Renal cortex interstitium (tissue), 15 donors: ENCODE measurements at places on chromosomes 3 and 15.

DNA sequence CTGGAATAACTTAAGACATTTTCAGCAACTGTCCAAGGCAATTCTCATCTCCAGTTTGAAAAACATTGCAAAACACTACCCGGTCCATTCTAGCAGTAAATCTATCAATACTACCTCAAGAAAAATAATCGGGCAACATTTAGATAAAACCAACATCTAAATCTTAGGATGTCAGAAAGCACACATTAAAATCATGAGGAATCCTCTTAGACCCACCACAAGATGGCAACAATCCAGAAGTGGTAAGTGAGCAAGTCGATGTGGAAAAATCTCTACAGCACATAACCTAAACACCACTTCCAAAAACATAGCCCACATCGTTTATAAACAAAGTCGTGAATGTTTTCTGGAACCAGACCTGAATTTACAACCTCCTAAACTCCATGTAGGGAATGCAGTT, 5.7 kb downstream of the PLCH1 start:
- DNase-seq = no peak

- DNase-seq = no peak
Observed at GRCh38 chr3:62500556-62501288, 127.4 kb upstream of the FEZF2 start.

DNA sequence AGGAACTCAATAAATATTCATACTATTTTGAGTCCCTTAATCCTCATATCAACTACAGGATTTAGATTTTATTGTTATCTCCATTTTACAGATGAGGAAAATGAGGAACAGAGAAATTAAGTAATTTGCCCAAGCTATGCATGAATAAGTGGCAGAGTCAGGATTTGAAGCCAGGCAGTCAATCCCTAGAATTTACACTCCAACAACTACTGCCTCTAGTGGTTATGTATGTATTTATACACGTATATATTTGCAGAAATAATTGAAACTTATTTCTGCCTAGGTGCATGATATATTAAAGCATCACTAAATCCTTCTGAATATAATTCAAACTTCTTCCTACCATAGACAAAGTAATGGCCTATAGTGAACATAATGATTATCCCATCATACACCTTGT, 137.4 kb downstream of the SERPINI1 start:
- no peak for DNase-seq

- DNase-seq = no peak
Observed at GRCh38 chr15:83866692-83867091, 212.8 kb downstream of the ADAMTSL3 start.

DNA sequence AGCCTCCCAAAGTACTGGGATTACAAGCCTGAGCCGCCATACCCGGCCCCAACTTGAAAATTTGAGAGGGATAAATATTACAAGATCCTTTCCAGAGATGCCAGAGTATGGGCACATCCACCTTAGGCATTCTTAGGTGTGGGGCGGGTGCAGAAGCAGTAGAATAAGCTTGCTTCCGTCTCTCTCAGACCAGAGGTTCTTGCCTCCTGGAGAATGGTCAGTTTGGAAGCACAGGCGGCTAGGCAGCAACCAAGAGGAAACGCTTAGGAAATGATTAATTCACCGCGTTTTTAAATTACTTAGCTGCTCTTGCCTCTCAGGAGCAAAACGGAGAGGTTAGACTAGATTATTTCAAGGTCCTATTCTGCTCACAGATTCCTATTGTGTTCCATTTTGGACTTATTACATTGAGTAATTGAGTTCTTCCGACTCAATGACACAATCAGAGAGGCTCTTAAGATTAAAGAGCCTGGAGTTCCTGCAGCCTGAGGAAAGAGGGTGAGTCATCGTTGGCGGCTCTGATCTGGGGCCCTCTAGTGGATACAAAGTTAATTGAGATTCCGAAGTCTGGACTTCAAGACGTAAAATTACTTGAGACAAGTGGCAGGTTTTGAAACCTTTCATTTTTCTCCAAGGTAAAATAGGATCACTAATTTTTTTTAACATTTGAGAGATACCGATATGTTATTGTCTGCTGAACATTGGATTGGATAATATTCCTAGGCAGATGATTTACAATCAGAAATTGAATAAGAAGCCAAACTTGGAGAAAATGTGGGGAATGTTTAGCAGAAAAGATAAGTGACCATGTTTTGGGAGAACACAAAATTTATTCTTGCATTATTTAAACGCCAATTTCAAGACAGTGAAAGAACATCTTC, 5.8 kb upstream of the TOPAZ1 start:
- peak; percentile 57 for DNase-seq

DNA sequence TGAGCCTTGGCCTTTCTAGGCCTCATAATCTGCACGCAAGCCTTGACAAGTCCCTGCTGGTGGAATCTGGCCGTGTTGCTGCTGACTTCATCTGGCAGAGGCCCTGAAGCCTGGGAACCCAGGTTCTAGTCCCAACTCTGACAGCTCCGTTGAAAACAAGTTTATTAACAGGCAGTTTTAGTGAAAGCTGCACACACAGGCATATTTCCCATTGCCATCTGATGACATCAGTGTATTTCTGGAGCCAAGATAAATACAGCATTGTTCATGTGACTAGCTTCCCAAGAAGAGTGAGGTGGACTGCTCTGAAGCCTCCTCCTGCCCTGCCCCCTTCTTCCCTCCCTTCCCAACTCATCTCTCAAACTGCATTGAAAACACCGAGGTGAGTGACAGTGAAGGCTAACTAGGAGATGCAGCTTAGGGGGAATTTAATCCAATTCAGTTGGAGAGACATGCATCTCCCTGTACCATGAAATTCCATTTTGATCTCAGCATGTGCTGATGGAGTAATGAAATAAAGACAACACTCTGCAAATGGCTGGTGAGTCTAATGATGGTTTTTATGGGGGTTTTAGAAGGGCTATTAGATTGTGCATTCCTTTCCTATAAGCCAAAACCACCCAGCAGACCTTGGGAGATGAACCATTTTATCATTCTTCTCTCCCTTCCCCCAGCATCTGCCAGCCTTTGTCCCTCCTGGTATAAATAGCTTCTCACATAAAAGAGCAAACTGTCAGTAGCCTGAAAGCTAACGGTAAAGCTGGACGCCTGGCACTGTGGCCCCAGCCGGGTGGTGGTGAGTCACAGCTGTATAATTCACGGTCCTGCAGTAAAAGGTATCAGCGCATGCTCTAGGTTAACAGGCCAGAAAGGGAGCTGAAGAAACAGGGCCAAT, 38.0 kb downstream of the PRICKLE2 start:
- peak; percentile 52 for DNase-seq

DNA sequence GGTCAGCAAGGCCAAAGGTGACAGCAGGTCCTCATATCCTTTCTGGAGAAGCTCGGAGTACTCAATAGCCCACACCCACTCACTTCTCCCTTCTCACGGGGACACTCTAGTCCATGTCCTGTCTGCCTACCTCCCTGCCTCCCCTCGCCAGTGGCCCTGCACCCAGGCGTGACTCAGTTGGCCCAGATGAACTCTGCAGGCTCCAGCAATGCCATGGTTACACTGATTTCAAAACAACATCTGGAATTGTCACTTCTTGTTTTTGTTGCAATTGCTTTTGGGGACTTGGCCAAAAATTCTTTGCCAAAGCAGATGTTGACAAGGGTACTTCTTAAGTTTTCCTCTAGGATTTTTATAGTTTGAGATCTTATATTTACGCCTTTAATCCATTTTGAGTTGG, 13.0 kb downstream of the IL16 start:
- no peak for DNase-seq

- no peak for DNase-seq
Observed at GRCh38 chr3:414063-414462, 217.5 kb downstream of the CHL1 start.

GRCh38 chr3:134048278-134048996, 18.7 kb upstream of the SLCO2A1 start:
- no peak for DNase-seq

GRCh38 chr3:150271591-150271960, 136.5 kb upstream of the TSC22D2 start:
- no peak for DNase-seq

DNA sequence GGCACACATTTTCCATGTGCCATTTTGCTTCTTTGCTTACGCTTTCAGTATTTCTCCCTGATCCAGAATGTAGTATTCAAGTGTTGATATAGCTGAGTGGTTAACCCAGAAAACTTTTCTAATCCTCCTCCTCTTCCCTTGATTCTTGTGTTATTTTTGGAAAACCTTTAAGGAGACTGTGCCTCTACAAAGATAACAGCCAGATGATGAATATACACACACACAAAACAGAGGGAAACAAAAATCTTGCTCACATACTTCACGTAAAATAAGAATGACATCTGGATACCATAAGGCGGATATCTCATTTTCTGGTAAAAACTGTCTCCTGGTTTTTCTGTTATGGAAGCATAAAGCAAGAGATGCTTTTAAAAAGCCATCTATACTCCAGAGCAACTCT, 295.8 kb upstream of the THBS1 start:
- no peak for DNase-seq

- DNase-seq = no peak
Observed at GRCh38 chr3:98534734-98535133, 3.0 kb downstream of the GPR15 start.

DNA sequence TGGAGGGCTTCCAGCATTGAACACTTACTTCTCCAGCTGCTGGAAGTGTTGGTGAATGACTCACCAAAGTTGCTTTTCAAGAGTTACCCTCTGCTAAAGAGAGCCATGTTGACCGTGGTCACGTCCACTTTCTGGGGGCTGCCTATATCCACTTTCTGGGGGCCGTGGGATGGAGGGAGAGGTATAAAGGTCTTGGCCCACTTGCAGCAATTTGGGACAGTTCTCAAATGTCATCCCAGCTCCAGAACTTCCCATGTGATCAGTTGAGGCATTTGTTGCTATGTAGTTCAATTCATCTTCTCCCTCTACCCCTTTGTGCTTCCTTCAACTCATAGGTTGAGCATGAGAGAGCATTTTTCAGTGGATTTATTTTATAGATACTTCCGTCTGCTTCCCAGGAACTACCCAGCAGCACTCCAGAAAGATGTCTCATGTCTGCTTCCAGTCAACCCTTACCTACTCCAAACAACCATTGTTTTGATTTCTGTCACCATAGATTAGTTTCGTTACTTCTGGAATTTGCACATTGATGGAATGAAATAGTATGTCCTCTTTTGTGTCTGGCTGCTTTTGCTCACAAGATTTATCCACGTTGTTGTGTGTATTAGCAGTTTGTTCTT, 130.6 kb downstream of the TCF12 start:
- no peak for DNase-seq

DNA sequence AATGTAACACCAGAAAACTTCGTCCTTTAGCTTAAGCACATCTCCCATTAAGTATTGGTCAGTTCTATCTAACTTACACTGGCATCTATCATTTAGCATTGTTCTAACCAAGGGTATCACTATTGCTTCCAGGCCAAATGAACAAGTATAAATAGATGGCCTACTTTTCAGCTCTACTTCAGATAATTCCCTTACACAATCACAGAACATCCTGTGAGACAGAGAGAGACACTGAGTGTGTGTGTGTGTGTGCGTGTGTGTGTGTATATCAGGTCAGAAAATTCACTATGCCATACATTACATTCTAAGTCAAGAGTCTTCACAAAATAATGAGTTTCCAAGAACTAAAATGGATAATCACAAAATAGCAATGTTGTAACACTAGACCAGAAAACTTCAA, 39.1 kb downstream of the SCAPER start:
- DNase-seq = no peak

DNA sequence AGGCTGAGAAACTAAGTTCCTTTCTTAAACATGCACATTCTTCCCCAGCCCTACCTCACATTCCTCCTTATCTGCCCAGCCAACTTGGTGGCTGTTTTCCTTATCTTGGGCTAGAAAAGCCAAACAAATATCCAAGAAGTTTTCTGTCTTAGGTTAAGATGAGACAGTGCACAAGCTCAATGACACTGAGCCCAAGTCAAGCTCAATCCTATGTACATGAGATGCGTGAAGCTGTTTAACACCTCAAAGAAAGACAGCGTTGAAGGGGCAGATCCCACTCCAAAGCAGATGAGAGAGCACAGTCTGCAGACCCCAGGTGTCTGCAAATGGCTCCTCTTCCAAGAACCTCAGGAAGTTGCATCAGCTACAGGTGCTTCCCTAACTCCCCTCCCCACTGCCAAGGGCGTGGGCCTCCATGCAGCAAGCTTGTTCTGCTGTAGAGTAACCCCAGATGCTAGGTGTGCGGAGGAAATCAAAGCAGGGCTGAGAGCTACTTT, 16.6 kb downstream of the LRRC2 start:
- DNase-seq = no peak

DNA sequence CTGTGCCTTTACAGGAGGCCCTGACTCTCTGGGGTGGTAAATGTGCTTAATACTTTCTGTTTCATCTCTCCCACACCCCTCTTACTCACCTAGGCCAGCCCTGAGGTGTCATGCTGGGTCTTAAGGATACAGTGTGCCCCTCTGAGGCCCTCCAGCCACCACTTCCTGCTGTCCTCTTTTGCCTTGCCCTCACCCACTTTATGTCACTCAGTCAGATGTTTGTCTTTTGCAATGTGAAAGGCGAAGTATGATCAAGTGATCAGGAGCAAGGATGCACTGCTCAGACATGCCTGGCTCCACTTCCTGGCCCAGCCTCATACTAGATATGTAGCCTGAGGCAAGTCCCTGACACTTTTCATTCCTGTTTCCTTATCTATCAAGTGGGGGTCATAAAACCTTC, 339.0 kb upstream of the NR2E3 start:
- DNase-seq = no peak

DNA sequence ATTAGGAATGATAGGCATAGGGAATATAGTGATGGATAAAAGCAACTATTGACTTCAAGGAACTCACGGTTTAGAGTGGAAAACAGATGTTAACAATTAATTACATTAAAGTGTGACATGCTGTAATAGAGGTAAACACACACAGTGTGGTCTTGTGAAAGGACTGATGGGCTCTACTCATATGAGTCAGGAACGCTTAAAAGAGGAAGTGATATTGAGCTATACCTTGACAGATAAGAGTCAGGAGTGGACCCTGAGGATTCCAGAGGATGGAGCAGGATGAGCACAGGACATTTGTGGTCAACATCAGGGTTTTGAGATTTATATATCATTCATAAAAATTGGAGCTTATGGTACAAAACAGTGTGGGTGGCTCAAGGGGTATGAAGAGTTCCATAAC, 11.0 kb downstream of the EXOG start:
- DNase-seq = no peak

DNA sequence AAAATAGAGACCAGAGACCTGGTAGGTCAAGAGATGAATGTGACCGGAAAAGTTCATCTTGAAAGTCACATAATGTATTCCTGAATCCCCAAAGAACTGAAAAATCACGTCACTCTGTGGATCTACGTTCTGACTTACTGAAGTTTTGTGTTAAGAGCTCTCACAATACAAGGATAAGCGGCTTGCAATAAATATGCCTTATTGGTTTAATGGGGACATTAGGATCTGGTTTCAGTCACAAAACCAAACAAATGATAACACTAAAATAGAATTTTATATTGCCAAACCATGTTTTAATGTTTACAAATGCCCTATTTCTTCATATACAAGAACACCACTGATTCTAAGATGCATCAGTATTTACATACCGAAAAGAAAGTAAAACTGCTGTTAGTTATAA, 164.2 kb downstream of the FMN1 start:
- no peak for DNase-seq

- DNase-seq = no peak
Observed at GRCh38 chr15:90106522-90107117, 4.4 kb upstream of the IDH2 start.
